Activated T-helper 9 cell treated with anti-CD3 and anti-CD28 coated beads, Interleukin-2, amount 50 U/mL, for 16 hours (primary cell): ENCODE measurements at places on chromosomes 2 and 18.

DNA sequence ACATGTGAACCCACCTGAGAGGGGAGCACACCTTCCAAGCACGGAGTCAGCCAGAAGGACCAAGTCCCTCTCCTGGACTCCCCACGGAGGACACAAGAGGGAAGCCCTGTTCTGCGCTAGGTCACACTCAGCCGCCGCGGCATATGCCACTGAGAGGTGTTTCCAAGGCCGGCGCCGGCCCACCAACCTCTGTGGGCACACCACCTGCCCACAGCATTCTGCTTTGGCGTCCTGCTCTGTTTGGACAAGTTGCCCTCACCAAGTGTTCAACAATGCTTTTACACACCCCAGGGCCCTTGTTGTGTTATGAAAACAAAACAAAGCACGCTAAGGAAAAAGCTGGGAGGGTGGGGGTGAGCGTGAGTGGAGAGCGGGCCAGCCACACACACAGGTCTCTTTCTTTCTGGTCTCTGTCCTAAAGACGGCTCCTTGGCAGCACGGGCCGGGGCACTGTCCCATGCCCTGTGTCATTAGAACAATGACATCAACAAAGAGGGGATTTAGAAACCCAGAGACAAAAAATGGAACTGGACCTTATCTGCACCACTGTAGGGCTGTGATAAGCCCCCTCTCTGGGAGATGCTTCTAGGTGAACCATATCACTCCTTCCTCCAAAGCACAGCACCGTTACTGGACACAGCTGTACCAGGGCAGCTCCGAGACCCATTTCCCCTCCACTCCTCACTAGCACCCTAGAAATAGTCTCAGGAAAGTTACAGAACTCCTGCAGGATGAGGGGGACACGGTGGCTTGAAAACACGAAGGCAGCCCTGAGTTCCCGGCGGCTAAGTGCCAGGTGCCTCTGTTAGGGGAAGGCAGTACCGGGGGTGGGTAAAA lies 17.0 kb downstream of the SMAD7 start:
- DNase-seq = no peak

DNA sequence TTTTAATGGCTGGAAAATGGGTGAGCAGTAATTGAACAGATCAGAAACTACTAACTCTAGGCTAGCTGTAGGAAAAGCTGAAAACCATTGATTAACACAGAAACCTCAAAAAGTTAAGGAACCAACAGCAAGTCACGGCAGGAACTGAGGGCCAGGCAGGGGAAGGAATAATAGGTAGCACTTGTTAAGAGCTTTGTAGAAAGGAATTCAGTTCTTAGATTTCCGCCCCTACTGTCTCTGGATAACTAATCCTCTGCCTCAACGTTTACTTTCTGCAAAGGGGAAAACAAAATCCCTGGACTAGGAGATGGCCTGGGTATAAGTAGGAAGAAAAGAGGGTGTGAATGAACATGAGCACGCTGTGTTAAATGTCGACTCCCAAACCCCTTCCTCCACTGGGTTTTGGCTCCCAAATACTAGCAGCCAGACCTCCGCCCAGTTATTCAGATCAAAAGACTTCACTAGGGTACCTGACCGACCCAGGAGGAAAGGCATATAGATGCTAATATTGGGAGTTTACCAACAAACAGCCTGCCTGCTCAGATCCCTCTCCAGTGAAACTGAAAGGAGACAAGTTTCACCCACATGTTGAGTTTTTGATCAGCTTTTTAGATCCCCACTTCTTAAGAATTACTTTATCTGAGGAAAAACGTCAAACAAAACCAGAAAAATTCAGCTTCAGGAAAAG lies 12.4 kb downstream of the SMAD2 start:
- DNase-seq = no peak

GRCh38 chr18:47283476-47283875 lies 32.0 kb upstream of the SKOR2 start:
- DNase-seq = no peak

DNA sequence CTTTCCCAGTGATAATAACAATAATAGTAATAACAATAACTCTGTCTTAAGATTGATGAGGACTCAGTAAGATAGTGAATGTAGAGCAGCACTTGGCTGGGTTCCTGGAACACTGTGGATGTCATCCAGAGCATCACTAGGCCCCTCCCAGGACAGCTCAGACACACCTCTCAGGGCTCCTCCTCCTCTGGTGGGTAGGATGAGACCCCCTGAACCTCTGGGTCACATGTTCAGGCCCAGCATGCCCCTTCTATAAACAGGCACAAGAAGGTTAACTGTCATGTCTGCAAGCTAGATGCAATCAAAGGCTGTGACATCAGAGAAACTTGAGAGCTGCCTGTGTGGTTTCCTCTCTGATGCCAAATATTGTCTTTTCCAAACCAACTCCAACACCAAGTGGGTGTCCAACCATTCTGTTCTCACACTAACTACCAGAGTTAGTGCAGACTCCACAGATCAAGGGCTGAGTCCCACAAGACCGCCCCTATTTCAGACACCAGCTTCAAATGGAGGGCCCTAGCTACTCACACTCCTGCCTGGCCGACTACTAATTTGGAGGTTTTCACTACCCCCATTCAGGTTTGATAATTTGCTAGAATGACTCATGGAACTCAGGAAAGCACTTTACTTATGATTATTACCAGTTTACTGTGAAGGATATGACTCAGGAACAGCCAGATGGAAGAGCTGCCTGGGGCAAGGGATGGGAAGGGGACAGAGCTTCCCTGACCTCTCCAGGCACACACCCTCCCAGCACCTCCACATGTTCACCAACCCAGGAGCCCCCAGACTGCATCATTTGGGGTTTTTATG lies 46.4 kb upstream of the BZW1 start:
- DNase-seq = no peak

DNA sequence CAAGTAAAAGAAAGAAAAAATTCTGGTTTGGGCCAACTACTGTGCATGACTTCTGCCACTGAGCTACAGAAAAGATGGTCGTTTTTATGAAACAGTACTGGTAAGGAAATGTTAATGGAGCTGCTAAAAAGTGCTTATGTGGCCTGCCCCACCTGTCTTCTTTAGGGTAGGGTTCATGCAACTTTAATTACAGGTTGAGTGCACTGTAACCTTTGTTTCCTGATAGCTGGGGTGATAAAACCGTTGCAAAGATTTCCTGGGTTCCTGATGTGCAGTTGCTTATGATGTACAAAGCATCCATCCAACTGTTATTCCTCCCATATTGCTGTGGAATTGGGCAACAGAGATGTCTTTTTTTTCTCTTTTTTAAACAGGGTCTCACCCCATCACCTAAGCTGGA lies 34.3 kb upstream of the PUM2 start:
- DNase-seq = no peak

DNA sequence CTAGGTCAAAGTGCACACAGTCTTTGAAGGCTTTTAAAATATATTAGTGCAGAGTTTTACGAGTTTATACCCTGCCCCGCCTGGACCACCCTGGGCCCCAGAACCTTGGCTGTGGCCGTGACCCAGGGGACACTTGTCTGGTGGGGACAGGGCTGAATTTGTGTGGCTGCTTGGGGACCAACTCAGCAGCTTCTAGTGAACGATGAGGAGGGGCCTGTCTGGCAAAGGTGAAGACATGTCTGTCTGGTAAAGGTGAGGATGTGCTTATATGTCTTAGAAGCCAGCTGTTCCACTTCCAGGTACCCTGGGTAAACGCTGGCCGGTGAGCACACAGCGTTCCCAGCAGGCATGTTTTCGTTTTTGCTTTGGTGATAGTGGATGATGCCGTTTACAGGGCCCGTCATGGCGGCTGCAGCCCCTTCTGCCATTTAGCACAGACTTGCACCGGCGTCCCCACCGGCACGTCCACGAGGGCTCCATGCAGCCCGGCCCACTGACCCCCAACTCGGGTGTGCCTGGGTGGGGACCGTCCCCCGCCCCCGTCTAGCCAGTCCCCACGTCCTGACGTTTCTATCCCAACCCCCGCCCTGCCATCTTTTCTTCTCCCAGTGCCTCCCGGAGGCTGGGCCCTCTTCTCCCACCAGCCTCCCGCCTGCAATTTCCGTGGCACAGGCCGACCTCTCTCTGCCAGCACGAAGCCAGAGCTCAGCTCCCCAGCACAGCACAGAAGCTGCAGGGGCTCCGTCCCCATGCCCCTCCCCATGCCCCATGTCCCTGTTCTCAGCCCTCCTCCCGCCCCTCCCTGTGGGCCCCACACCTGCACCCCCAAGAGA lies 67.8 kb downstream of the SLC66A2 start:
- no peak for DNase-seq

GRCh38 chr2:234953116-234954031 lies 1.6 kb downstream of the SH3BP4 start:
- DNase-seq = no peak

- DNase-seq = no peak
Observed at GRCh38 chr2:45003579-45004551, 5.4 kb downstream of the SIX2 start.

GRCh38 chr18:33802955-33803354 lies 224.9 kb downstream of the ASXL3 start:
- DNase-seq = no peak

DNA sequence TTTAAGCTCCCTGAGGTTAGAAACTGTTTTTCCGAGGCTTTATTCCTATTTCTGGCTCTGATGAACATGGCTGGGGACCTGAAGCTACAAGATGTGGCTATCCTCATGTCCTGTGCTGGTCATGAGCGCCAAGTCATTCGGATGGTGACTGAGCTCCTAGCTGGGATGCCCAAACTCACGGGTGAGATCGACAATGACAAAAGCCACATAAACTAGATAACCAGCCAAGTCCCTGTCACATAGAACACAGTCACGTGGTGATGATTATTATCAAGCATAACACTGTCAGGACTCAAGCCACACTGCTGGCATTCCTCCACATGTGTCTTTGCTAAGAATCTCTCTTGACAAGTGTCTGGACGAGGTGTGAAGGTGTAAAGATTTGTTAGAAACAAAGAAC lies 274.9 kb downstream of the CLIP4 start:
- no peak for DNase-seq

DNA sequence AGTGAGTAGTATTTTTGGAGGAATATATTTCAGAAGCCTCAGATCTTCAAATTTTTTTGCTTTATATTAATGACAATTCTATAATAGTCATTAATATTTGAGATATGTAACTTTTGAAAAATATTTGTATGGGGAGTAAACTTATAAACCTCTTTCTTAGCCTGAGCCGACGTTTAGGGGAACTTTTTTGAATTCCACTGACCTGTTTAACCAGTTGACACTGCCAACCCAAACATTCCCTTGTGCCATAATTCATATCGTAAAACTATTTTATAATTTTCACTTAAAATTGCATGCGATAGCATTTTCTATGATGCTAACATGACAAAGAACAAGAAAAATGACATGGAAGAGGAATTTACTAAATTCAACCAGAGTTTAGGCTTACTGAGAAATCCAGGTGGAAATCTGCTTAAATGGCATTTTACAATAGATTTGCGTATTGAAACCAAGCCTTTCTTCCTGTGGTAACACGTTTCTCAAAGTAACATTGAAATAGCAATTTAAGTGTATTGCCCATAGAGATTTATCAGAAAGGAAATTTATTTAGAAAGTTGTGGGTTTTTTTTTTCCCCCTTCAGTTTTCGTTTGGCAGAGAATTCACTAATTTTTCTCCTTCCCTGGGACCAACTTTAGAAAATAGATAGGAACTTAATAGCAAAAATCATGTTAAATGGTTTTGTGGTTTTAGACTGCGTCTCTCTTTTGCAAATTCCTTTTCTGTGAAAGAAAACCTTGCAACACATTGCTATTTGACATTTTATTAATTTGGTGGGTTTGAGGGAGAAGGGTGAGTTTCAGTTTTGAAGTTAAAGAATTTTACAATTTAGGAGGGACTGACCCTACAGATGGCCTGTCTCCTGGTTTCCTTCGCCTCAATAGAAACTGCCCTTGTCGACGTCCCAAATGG lies 77.4 kb downstream of the TANC1 start:
- no peak for DNase-seq

GRCh38 chr2:120856421-120856862 lies 120.8 kb downstream of the GLI2 start:
- DNase-seq = no peak

GRCh38 chr18:73156117-73156516 lies 288.3 kb upstream of the NETO1 start:
- DNase-seq = no peak

- DNase-seq = no peak
Observed at GRCh38 chr18:65326805-65327204, 424.0 kb upstream of the CDH7 start.

DNA sequence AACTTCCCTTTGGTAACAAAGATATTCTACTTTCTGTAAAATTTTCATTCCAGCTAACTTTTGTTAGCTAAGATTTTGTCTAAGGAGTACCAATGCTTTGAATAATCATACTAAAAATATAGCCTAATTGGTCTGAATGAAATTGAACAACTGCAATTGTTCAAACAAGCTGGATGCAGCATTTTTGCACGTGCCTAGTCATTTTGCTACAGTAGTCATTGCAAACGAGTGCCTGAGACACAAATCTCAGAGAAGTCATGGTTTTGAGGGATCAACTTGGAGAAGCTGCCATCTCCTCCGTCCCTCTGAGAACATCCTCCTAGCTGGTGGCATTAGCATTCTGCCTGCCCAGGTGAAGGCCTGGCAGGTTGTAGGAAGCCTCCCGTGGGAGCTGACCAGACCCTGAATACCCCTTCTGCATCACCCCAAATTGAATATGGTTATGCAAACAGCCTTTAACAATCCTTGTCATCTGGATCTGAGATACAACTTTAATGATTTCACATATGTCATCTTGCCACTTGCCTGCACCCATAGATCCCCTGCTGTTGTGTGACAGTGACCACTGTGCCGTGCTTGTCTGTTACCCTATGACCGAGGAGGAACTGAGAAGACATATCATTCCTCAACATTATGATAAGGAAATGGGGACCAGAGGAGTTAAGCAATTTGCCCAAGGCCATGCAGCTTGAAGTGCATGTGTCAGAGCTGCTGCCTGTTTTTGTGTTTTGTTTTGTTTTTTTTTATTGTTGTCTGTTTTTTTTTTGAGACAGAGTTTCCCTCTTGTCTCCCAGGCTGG lies 29.1 kb upstream of the MGAT4A start:
- DNase-seq = no peak

- no peak for DNase-seq
Observed at GRCh38 chr2:44671276-44671675, 270.2 kb upstream of the SIX3 start.

DNA sequence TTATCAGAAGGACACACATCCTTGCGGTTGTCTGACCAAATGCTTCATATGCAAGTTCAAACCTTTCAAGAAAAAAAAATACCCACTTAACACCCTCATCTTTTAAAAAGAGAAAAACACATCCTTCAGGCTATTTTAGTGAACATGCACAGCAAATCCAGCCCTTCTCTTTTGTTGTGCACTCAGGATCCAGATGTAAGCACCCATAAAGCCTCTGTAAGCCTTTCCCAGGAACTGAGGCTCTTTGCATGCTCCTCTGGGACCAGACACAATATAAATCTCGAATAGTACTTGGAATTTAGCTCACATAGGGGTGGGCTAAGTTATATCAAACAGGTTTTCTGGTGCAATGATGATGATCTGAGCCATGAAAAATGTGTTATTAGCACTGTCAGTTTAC lies 308.8 kb upstream of the FAM98A start:
- DNase-seq = no peak

DNA sequence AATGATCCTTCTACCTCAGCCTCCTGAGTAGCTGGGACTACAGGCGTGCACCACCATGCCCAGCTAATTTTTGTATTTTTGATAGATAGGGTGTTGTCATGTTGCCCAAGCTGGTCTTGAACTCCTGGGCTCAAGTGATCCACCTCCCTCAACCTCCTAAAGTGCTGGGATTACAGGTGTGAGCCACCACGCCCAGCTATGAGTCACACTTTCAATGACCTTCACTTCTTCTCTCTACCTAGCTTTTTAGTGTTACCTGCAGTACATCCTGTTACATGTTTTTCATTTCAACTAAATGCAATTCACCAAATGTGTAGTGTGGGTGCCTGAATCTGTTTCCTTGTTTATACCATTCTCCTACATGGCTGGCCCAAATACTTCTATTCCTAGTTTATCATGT lies 64.0 kb downstream of the SLC39A10 start:
- no peak for DNase-seq
